ENCODE measurements at places on chromosomes 16 and 17. TPM values are rescaled to one million over a fixed set of nuclear protein-coding genes. Genes with fewer than 3 reads are reported as not detected.

Gene PLA2G10
- not detected for polyA plus RNA-seq

Gene YBX2
- polyA plus RNA-seq, result 41.4 TPM

Gene PRKAR1A
- 187 TPM for polyA plus RNA-seq

Gene MYOCD
- polyA plus RNA-seq, result 0.10 TPM

Gene KRTAP4-9
- polyA plus RNA-seq, result not detected

Gene TNS4
- polyA plus RNA-seq, result not detected

Gene FHOD1
- polyA plus RNA-seq, result 5.4 TPM

Gene ABCA8
- 6.1 TPM for polyA plus RNA-seq
